Activated T-cell treated with anti-CD3 and anti-CD28 coated beads for 1 hour (primary cell): ENCODE measurements at places on chromosomes 7 and 10.

GRCh38 chr7:100374601-100375000 is 1.3 kb downstream of the PILRA start:
- no peak for DNase-seq

DNA sequence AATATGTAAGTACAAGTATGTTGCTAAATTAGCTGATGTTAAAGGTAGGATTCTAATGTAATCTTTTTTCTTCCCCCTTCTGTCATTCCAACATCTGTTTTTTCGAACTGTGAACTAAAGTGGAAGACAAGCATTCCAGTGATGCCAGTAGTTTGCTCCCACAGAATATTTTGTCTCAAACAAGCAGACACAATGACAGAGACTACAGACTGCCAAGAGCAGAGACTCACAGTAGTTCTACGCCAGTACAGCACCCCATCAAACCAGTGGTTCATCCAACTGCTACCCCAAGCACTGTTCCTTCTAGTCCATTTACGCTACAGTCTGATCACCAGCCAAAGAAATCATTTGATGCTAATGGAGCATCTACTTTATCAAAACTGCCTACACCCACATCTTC is 62.7 kb downstream of the WAC start:
- no peak for DNase-seq

GRCh38 chr10:126732868-126733267 is 62.4 kb upstream of the C10orf90 start:
- DNase-seq = no peak

GRCh38 chr7:128767475-128768110 is 8.0 kb downstream of the OPN1SW start:
- no peak for DNase-seq

DNA sequence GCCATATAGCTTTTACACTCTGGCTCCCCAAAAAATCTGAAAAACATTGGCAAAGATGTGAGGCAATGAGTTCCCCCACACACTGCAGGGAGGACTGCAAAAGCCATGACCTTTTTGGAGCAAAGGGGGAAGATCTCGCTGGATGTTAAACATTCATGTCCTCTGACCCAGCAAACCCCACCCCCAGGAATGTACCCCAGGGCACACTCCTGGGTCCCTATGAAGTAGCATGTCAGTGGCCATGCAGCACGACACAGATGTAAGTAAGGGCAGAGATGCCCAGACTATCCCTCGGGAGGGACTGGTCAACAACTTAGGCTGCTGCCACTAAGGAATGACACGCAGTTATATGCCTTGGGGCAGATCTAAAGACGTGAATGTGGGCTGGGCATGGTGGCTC is 100.6 kb downstream of the DLG5 start:
- no peak for DNase-seq

- DNase-seq = no peak
These were observed 2.7 kb downstream of the SSMEM1 start for GRCh38 chr7:130210181-130210935.

- no peak for DNase-seq
These were observed at the start of gene CYP2E1 for GRCh38 chr10:133526957-133527588. TSS of gene CYP2E1 (plus strand) at chr10:133527363. CDS start at chr10:133527396, 33 bp downstream.

- no peak for DNase-seq
These were observed 392 bp upstream of the HUS1 start for GRCh38 chr7:47979832-47980181.

DNA sequence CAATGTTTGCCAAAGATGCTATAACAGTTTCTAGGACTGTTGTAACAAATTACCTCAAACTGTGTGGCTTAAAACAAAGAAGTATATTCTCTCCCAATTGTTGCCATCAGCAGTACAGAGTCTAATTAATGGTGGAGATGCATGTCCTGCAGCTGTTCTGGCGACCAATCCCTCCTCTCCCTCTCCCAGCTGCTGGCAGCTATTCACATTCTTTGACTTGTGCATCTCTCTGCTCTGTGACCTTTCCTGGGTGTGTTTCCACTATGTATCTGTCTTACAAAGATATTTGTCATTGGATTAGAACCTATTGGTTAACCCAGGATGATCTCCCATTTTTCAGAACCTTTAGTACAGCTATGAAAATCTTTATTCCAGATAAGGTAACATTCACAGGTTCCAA is 561.7 kb upstream of the POM121L12 start:
- no peak for DNase-seq

DNA sequence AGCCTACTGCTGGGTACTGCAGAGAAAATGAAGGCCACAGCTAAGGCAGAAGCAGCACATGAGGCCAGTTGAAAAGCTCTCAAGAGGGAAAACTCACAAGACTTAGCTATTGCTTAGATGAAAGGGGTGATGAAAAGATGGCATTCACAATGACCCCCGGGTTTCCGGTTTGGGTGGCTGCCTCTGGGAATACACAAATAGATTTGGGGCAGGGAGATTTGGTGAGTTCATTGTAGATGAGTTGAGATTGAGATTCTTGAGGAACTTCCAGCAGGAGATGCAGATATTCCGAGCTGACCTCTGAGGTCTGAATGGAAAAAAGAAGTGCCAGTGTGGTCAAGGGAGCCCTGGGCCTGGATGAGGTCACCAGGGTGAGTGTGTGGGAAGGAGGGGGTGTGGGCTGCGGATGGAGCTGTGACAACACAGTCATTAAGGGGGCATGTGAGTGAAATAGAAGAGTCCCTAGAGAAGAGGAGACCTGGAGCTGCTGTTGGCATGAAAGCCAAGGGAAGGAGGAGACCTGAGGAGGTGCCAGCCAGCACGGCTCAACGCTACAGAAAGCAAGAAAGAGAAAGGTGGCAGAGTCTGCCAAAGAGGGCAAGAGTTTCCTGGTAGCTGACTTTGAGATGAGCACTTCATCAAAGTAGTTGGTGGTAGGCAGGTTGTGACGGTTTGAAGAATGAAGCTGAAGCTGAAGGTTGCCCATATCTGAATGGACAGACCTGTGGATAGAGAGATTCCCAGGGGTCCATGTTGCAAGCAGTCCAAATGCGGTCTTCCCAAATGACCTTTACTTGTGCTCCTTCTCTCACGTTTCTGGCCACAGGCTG is 43.7 kb downstream of the HIF1AN start:
- DNase-seq = no peak

DNA sequence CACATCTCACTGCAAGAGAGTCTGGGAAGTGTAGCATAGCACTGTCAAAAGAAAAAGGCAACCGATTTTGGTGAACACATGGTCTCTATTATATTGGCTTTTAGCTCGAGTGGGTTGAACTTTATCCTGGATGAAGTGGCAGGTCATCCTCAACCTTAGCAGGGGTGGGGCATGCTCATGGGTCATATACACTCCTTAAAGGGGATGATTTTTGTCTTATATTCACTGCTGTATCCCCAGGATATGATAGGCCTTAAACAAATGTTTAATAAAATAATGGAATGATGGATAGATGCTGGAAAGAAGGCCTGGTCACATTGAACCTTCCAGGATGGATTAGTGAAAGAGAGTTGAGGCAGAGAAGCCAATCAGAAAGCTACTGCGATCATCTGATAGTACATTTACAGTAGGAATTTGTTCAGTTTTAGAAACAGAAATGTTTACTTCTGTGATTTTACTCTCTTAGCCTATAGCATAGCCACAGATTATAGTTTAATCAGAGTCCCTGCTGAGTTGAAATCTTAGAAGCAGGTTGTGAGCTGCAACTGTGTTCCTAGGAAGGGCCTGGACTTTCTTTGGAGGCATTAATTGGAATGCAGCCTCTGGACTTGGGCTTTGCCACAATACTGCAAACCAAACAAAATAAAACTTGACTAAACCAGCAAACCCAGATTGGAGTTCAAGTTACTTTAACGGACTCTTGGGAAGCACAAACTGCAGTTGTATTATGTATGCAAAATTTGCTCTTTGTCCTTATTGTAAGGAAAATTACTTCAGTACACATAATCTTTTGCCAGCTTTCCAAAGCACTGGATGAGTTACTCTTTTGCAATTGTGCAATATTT is 138.3 kb downstream of the BMPER start:
- DNase-seq = no peak

GRCh38 chr7:46619723-46620310 is 698.7 kb upstream of the IGFBP3 start:
- DNase-seq = no peak

GRCh38 chr7:124764847-124765400 is 668 bp downstream of the GPR37 start:
- DNase-seq = no peak
